ENCODE measurements at places on chromosomes 7 and 10. TPM values are rescaled to one million over a fixed set of nuclear protein-coding genes. Genes with fewer than 3 reads are reported as not detected.

DNA sequence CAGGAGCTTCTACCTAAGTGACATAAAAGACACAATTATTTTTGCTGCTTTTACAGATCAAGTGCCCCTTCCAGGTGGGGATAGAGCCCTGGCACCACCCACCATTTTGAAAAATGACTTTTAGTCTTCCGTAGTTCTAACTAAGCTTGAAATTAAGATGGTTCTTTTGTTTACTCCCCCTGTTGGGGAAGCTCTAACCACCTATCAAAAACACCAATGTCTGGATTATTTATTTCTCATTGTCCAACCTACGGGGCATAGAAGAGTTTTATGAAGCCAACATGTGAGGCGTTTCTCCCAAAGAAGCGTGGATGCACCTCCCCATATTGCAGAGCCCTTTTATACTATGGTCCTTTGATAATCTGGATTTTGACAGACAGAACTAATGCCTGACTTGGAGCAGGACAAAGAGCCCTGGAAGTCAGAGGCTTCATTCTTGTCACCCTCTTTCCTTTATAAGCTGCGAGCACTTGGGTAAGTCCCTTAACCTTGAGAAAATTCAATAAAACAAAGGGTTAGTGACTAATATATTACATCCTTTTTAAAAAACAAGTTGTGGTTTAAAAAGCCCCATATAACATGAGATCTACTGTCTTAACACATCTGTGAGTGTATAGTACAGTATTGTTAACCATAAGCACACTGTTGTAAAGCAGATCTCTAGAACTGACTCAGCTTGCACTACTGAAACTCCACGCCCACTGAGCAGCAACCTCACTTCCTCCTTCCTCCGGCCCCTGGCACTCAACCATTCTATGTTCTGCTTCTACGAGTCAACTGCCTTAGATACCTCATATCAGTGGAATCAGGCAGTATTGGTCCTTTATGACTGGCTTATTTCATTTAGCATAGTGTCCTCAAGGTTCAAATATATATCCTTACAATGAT, 67.5 kb downstream of the ATXN7L1 start:
- DNase-seq = peak; percentile 55
- H3K27me3 ChIP-seq = no peaks in the 10 kb centered on the region
- no peaks in the 10 kb centered on the region for H3K36me3 ChIP-seq
- H3K27ac ChIP-seq = no peak overlapping the region
- H3K4me1 ChIP-seq = no peaks in the 10 kb centered on the region

DNA sequence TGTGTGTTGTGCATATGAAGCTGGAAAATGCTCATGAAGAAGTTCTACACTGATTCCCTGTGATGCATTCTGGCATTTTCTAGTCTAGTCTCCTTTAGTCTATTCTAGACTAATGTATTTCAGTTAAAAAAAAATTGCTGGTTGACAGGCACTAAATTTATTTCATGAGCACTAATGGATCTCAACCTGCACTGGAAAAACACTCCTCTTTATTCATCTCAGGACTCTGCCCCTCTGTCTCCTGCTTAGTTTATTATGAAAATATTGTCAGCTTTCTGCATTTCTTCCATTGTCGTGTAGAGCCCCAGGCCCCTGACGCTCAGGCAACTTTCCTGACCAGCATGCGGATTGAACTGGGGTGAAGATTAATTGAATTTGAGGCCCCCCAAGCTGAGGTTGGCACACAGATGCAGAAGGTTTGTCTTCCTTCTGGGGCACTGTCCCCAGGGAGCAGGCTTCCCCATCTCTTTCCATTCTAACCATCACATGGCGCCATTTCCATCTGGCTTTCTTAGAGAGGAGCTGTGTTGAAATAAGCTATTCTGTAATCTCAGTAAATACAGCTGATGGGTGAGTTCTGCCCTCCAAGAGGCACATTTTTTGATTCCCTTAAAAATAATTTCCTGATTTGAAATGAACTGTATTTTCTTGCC, 128.7 kb downstream of the INSYN2A start:
- no peak for DNase-seq
- H3K27me3 ChIP-seq = no peaks in the 10 kb centered on the region
- no peak overlapping the region for H3K4me3 ChIP-seq

DNA sequence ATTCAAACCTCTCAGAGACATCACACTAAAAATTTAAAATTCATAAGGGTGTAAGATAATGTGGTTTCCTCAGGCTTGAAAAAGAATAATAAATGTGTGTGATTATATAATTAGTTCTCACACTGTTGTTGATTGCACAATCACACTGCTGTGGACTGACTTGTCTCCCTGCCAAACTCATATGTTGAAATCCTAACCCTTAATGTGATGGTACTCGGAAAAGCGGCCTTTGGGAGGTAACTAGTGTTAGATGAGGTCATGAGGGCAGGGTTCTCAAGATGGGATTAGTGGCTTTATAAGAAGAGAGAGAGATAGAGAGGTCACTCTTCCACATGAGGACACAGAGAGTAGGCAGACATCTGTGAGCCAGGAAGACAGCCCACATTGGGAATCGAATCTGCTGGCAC, 128.5 kb upstream of the COL1A2 start:
- no peaks in the 10 kb centered on the region for H3K4me1 ChIP-seq
- H3K4me3 ChIP-seq = no peak overlapping the region
- DNase-seq = no peak
- no peaks in the 10 kb centered on the region for H3K27me3 ChIP-seq
- no peaks in the 10 kb centered on the region for H3K36me3 ChIP-seq
- H3K27ac ChIP-seq = no peak overlapping the region

GRCh38 chr10:35523670-35524225, 81.4 kb upstream of the GJD4 start:
- no peaks in the 10 kb centered on the region for H3K36me3 ChIP-seq
- H3K27me3 ChIP-seq = no peaks in the 10 kb centered on the region
- DNase-seq = no peak
- no peak overlapping the region for H3K4me3 ChIP-seq

DNA sequence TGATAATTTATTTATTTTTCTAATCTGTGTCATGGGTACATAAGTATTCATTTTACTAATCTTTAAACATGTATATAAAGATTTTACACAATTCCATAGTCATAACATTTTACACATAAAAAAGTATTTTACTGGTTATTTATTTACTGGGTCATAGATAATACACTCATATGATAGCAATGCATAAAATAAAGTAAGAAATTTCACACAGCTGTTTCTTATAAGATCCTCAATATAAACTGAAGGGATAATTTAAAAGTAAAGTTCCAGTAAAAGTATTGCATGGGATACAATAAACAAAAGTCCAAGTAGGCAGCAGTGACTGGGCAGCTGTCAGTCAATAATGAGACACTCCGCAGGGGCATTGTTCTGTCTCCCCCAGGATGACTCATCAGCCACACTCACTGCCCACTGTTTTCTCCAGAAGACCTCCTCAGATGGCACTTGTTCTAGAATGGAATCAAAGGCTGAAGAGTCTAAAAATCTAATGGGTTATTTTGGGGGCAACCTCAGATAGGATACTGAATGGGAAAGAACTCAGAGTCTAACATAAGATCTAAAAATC, 32.7 kb downstream of the DPY19L1 start:
- no peak for DNase-seq
- H3K27me3 ChIP-seq = no peaks in the 10 kb centered on the region
- H3K4me3 ChIP-seq = no peak overlapping the region
- peak overlapping the region; percentile 17 for H3K27ac ChIP-seq
- no peaks in the 10 kb centered on the region for H3K36me3 ChIP-seq

DNA sequence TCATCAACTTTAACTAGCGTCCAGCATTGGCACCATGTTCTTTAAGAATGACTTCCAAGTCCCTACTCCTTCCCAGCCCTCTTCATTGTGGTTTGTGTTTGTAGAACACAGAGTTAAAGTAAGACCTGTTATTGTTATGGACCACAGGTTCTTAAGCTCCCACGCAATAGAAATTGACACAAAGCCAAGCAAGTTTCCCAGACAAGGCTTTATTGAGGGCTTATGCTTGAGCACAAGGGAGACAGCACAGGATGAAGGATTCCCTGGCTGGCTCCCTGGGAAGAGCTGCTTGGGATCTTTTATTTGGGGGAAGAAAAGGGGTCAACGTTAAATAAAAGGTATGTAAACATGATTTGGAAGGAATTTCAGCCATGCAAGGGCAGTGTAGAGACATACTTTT, 44.3 kb upstream of the PRKCQ start:
- no peaks in the 10 kb centered on the region for H3K27me3 ChIP-seq
- no peak for DNase-seq
- no peak overlapping the region for H3K27ac ChIP-seq
- H3K36me3 ChIP-seq = no peaks in the 10 kb centered on the region

DNA sequence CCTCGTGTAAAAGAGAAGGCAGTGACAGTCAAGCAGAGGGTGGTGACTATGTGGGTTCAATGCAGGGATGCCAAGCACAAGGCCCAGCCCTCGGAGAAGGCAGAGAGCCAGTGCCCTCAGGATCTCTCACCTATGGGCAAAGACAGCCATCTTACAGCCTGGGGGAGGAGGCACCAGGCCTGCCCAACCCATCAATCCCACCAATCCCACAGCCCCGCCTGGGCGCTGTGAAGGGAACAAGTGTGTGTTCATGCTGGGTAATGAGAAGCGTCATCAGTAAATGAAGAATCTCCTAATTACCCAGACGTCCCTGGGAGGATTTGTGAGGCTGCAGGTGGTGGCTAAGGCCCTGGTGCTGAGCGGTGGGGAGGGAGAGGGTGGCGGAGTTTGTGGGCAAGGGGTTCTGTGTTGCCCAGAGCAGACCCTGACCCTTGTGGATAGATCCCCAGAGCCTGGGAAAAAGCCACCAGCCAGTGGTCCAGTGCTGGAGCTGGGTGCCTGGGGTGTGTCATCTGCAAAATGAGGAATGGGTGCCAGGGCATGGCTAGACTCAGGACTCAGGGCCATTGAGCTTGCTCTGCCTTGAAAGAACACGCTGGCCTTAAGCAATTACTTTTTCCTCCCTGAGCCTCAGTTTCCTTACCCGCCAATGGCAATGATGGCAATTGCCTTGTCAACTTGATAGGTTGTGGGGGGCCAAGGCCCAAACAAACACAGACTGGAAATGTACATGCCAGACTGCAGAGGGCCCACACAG, 128.1 kb upstream of the UNC5B start:
- H3K36me3 ChIP-seq = no peaks in the 10 kb centered on the region
- H3K4me3 ChIP-seq = no peak overlapping the region
- no peaks in the 10 kb centered on the region for H3K27me3 ChIP-seq
- H3K27ac ChIP-seq = no peak overlapping the region

- no peaks in the 10 kb centered on the region for H3K4me1 ChIP-seq
- no peak overlapping the region for H3K4me3 ChIP-seq
- H3K27me3 ChIP-seq = no peaks in the 10 kb centered on the region
- H3K36me3 ChIP-seq = no peaks in the 10 kb centered on the region
- no peak for DNase-seq
Measured at GRCh38 chr7:33646891-33647391, 258.4 kb upstream of the BMPER start.

- H3K4me1 ChIP-seq = peaks cover 42% of the 10 kb centered on the region
- no peak overlapping the region for H3K4me3 ChIP-seq
- DNase-seq = no peak
- H3K27me3 ChIP-seq = no peaks in the 10 kb centered on the region
- no peaks in the 10 kb centered on the region for H3K36me3 ChIP-seq
- H3K27ac ChIP-seq = peak overlapping the region; percentile 72
Measured at GRCh38 chr7:77684030-77684429, 12.2 kb upstream of the RSBN1L start.

DNA sequence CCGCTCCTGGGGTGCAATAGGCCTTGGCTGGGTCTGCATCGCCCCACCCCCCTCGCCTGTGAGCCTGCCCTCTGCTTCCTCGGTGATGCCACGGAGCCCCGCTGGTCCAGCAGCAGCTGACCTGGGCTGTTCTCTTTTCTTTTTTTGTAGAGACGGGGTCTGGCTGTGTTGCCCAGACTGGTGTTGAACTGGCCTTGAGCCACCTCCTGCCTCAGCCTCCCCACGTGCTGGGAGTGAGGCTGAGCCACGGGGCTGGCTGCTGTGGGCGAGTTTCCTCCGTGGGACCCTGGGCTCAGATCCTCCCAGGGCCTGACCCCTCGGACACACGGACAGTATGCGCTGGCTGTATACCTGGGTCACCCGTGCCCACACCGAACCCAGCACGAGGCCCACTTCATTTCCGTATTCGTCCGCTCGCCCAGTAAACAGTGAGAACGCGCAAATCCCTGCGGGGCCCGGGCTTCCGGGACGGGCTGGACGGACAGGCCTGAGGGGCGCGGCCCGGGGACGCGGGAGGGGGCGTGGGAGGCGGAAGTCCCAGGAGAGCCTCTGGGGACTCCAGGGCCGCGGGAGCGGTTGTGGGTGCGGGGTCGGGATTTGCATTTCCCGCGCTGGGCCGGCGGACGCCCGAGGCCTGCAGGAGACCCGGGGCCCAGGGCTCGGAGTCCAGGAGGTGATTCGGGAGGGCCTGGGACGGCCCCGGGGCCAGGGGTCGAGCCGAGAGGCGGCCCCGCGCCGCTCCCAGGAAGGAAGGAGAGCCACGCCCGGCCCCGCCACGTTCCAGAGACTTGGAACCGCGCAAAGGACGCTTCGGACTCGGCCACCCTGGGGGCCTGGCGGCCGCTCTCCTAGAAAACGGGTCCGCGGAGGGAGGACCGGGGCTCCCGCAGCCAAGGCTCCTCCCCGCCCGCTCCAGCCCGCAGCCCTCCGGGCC, 57.7 kb upstream of the DNAJB6 start:
- H3K27ac ChIP-seq = peak overlapping the region; percentile 62
- no peaks in the 10 kb centered on the region for H3K36me3 ChIP-seq
- peaks cover 4% of the 10 kb centered on the region for H3K27me3 ChIP-seq
- peaks cover 16% of the 10 kb centered on the region for H3K4me1 ChIP-seq

GRCh38 chr10:50929670-50930069, 44.2 kb upstream of the A1CF start:
- DNase-seq = no peak
- H3K36me3 ChIP-seq = no peaks in the 10 kb centered on the region
- no peak overlapping the region for H3K4me3 ChIP-seq
- no peak overlapping the region for H3K27ac ChIP-seq
- H3K27me3 ChIP-seq = no peaks in the 10 kb centered on the region

DNA sequence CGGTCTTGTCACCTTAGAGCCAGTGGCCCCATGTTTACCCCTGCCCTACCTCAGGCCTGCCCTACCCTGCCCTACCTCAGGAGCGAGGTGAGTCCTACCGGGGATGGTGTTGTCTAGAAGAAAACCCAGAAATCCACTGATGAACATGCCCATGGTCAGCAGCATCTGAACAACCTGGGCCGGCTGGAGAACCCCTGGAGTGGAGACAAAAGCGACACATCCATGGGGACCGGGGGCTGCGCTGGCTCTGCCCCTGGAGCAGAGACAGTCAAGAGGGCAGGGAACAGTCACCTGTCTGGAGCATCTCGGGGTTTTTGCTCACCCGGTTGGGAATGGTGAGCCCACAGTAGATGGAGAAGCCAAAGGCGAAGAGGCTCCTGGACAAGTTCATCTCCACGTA, 36.3 kb downstream of the STRA8 start:
- no peaks in the 10 kb centered on the region for H3K27me3 ChIP-seq
- no peak overlapping the region for H3K27ac ChIP-seq
- H3K4me3 ChIP-seq = no peak overlapping the region
- H3K36me3 ChIP-seq = no peaks in the 10 kb centered on the region

Gene LDB1
- total RNA-seq = 54.3 TPM

Gene PDIA4
- 87.8 TPM for total RNA-seq

Gene AKR1C8
- 9.4 TPM for total RNA-seq

Gene LFNG
- 55.8 TPM for total RNA-seq

Gene CRYGN
- total RNA-seq = not detected

Gene STEAP1B
- total RNA-seq = not detected

Gene CLRN3
- total RNA-seq = 0.37 TPM

Data from upper lobe of left lung (tissue), 6 donors.